ENCODE measurements at places on chromosomes 11 and 22.

DNA sequence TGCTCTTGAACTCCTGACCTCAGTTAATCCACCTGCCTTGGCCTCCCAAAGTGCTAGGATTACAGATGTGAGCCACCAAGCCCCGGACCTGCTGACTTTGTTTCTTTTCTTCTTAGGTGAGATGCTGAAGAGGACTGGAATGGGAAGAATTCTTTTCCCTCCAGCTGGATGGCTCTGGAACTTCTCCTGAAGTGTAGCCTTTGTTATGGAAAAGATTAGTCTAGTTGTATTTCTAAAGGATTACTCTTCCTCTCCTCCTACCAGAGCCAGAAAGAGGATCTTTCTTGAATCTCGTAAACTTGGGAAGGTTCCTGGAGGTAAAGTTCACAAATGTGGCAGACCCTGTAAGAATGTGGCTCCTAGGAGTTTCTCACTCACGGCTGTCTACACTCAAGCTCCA lies 95.4 kb upstream of the LARGE1 start:
- no peak for DNase-seq

- no peak for DNase-seq
Observed at GRCh38 chr11:79167510-79168188, 273.2 kb downstream of the TENM4 start.

DNA sequence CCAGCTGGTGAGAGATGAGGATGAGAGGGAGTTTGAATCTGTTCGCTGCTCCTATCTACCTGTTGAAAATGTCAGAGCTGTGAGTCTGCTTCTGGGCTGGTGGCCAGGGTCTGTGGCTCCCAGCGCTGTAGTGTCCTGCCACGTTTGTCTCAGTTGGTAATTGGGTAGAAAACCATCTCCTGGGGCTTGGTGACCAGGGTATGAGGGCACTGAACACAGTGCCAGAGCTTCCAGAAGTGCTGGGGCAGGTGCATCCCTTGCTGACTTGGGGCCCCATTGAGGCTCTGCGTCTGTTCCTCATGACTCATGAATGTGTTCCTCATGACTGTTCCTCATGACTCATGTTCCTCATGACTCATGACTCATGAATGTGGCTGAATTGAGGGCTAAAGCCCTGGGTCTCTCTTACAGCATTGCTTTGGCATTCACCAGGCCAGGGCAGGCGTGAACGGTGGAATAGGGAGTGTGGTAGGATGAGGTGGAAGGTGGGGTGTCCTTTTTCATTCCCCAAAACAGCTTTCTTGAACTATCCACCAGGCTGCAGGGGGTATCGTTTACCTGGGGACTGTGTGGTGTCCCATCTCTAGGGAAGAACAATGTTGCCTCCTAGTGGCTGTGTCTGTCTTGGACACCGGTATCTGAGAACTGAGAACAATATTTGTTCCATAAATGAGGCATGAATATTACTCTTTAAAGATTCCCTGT lies 139.5 kb downstream of the COMMD9 start:
- peak; percentile 92 for DNase-seq

DNA sequence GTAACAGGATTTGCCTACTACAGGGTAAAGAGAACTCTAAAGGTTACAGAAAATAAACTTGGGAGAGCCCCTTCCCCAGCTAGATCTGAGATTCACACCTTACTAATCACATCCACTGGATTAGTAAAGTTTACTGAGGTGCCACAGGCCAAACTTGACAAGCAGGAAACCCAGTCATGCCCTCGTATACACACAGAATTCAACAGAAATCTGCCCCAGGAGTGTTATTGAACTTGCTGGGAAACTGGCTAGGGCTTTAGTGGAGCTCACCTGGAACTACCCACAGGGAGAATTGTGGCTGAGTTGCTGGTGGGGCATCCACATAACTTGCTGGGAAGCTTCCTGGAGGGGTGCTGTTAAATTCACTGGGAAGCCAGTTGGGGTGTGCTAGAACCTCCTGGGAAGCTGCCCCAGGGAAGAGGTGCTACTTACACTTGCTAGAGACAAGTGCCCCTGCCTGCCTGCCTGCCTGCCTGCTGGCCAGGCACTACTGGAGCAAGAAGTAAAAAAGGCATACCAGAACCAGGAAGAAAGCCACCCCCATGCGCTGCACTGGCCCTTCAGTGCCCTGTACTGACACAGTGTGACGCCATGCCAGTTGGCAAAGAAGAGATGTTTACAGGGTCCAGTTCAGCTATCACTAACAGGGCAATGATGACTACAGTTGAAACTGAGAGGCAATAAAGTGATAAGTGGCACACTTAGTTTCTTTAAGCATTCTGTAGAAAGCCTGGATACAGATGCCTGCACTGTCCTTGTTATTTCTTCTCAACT lies 106.5 kb downstream of the ALX4 start:
- no peak for DNase-seq

GRCh38 chr11:120900643-120901042 lies 123.3 kb upstream of the TBCEL start:
- no peak for DNase-seq

DNA sequence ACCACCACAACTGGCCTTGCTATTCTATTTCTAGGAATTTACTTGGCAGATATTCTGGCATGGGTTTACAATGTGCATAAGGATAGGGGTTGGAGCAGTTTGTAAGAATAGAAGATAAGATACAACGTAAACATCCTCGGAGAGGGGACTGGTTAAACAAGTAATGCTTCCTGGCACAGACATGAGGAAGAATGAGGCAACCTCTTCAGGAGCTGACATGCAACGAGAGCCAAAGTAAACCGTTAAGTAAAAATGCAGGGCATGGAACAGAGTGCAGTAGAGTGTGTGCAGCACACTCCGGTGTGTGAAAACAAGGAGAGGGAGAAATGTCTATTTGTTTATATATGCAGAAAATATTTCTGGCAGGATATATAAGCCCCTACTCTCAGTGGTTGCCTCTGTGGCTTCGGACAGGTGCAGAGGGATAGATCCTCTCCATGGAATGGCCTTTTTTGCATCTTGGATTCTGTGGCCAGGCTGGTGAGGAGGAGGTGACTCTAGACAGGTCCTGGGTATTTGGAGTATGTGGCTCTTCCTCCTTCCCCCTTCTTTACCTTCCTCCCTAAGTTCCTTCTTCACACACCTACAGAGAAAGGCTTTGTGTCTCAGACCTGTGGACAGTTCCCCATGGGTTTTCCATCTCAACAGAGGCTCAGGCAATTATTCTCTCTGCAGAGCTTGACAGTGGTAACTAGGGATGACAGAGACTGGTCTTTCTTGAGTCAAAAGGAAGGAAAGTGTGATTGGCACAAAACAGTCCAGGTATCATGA lies 2.5 kb downstream of the RAB36 start:
- no peak for DNase-seq

DNA sequence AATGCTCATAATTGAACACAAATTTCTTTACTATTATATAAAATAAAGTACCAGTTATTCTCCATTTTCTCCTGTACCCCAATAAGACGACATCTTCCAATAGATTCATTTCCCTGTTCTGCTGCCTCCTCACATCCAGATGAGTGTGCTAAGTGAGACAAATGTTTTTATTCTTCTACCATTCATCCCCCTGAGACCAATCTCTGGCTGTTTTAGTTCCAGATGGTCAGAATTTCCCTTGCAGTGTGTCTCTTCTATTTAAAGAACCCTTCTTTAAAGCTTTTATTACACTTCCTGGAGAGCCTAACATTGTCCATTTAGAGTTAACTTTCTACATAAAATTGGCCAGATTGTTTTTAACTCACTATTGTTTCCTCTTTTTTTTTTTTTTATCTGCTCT lies 41.2 kb upstream of the GLYATL1 start:
- no peak for DNase-seq

DNA sequence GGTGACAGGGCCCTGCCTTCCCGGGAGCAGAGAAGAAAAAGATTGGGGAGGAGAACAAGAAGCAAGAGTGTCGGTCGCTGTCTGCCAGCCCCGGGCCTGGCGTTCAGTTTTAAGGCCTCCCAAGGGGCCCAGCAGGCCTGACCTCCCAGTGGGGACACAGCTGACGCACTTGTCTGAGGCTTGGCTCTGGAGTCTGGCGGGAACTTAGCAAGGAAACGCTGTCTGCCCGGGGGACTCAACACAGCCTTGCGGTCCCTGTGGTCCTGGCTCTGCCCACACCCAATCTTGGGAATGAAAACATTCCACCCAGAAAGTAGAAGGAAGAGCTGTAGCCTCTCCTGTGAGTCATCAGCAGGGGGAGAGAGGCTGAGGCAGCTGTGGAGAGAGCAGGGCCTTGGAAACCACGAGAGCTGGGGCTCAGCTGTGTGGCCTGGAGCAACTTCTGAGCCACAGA lies 54.4 kb downstream of the TRAF6 start:
- peak; percentile 97 for DNase-seq

GRCh38 chr22:42720263-42721044 lies at the start of gene A4GALT:
Gene A4GALT (minus strand): TSS chr22:42720870. CDS start chr22:42693951, 26,919 bp downstream.
- DNase-seq: no peak

DNA sequence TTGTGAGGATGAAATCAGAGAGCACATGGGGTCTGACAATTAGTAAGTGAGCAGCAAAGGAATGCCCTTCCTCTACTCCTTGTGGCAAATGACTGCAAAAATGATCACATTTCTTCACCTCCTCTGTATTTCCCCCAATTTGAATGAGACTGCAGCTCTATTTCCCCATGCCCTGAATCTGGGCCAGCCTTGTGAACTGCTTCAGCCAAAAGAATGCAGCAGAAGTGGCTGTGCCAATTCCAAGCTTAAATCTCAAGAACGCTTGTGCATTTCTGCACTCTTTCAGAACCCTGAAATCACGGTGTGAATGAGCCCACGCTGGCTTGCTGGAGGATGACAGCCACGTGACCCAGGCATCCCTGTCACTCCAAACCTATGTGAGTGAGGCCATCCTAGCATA lies 9.9 kb downstream of the SLC43A3 start:
- DNase-seq: no peak

DNA sequence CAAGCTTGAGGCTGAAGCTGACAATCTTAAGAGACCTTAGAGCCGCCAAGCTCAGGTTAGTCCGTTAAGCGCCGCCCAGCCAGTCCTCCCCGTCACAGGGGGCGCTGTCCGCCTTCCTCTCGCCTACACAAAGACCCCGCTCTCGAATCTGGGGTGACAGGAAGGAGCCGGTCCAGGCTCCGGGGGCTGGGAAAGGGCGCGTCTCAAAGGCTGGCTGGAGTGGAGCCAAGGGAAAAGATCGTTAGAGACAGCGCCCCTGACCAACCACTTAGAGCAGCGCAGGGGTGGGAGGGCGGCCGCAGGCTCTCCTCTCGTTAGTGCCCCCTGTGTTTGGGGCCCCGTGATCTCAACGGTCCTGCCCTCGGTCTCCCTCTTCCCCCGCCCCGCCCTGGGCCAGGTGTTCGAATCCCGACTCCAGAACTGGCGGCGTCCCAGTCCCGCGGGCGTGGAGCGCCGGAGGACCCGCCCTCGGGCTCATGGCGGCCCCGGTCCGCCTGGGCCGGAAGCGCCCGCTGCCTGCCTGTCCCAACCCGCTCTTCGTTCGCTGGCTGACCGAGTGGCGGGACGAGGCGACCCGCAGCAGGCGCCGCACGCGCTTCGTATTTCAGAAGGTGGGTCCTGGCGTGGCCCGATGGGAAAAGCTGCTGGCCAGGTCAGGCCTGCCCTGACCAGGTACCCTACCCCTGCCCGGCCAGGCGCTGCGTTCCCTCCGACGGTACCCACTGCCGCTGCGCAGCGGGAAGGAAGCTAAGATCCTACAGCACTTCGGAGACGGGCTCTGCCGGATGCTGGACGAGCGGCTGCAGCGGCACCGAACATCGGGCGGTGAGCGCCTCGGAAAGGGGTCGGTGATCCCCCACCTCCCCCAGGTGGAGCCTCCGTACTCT lies at the start of gene MUS81:
MUS81 (plus strand) TSS at position 156 of the 887 bp plus-strand sequence; CDS start at position 477, 321 bp downstream.
- DNase-seq: peak; percentile 89

DNA sequence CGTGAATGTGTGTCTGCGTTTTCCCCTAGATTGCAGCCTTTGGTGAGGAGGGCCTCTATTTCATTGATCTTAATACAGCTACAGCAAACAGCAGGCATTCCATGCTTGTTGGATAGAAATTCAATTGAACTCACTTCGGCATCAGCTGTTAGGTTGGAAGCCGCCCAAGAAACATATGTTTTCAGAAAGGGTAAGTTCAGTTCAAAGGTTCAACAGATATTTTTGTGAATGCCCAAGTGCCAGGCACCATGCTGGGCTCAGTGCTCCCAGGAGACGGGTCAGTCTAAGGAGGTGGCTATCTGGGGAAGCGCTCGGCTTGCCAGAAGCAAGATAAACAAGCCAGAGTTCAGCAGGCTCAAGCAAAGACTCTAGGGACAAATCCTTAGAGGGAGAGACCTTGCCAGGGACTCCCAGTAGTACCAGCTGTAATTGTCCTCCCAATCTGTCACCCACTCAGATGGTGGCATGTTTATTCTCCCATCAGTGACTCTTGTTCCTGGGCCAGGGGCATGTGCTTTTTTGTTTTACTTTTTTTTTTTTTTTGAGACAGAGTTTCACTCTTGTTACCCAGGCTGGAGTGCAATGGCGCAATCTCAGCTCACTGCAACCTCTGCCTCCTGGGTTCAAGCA lies 64.5 kb upstream of the LARGE1 start:
- DNase-seq: no peak

GRCh38 chr11:14967581-14968243 lies 4.4 kb downstream of the CALCA start:
- no peak for DNase-seq

DNA sequence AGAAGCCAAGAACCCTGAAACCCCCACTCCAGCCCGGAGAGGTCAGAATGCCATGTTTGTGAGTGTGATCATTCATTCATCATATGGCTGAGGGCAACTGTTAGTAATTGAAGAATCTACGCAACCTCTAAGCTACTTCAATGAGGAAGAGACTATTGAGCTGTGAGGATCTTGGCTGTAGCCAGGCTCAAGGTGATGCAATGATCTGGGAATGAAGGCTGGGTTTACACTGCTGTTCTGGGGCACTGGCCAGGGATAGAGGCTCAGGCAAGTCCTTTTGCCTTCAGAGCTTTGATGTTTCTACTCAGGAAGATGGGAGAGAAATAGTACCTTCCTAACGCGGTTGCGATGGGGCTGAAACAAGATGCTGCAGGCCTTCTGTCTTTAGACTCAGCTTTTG lies 12.9 kb downstream of the CRYBB2 start:
- DNase-seq: peak; percentile 0

DNA sequence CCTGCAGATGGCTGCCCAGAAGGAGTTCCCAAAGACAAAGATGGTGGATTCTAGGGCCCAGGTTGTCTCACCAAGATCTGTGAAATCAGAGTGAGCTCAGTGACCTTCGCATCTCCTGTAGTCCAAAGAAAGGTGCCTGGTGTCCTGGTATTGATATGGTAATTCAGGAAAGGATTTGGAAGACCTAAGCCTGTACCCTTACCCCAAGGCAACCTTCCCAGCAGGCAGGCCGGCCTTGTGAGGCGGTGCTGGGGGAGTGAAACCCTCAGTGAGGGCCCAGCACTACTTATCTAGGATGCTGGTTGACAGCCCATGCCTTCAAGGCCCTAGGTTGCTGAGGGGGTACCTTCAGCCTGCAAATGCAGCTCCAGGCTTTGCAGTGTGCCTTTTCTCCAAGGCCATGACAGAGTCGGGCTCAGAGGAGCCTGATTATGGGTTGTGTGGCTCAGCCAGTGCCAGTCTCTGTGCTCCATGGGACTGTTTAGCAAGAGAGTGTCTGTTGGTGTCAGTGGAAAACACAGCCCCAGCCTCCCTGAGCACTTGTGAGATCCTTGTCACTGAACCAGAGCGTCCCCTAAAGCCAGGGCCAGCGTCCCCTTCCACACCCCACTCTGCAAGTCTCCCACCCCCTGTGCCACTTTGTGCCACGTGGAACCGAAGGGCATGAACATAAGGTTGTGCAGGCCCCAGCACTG lies 72.8 kb upstream of the MYOD1 start:
- no peak for DNase-seq

Measured in GM04504 (cell line).